CD8-positive, alpha-beta memory T cell (primary cell): ENCODE measurements at places on chromosomes 16 and 17. TPM values are rescaled to one million over a fixed set of nuclear protein-coding genes. Genes with fewer than 3 reads are reported as not detected.

GRCh38 chr16:57694725-57695679 is at the start of gene DRC7:
Gene DRC7, plus strand, starts transcription at chr16:57694806. Its CDS starts 3,144 bp downstream, at chr16:57697950.
- no peaks in the 10 kb centered on the region for H3K27me3 ChIP-seq
- H3K36me3 ChIP-seq = no peaks in the 10 kb centered on the region
- peak within 1 kb of the TSS; percentile 65 for H3K27ac ChIP-seq
- H3K4me3 ChIP-seq = no peak within 1 kb of the TSS

DNA sequence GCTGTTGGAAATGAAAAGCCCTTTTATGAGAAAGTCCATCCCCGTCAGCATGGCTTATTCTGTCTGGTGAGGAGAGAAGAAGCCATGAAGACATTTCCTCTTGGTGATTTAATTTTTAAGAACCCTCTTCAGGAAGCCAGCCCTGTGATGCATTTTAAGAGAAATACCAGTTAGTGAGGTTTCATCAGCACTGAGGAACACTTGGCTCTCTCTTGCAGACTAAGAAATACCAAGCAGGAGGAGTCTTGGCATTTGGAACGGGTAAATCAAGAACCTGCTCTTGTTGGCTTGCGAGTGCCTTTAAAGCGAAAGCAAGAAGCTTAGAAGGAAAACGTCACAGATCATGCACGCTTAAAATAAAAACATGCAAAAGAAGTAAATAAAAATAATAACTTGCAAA is 17.5 kb downstream of the RAB11FIP3 start:
- DNase-seq = no peak
- no peaks in the 10 kb centered on the region for H3K36me3 ChIP-seq
- no peak overlapping the region for H3K4me3 ChIP-seq
- no peaks in the 10 kb centered on the region for H3K4me1 ChIP-seq

GRCh38 chr17:77723071-77723908 is 235.2 kb upstream of the TNRC6C start:
- H3K27me3 ChIP-seq = no peaks in the 10 kb centered on the region
- no peak for DNase-seq
- H3K36me3 ChIP-seq = no peaks in the 10 kb centered on the region

GRCh38 chr16:57809276-57810196 is 7.2 kb upstream of the KIFC3 start:
- H3K27me3 ChIP-seq = no peaks in the 10 kb centered on the region
- H3K27ac ChIP-seq = peak overlapping the region; percentile 78
- peaks cover 33% of the 10 kb centered on the region for H3K4me1 ChIP-seq
- no peaks in the 10 kb centered on the region for H3K36me3 ChIP-seq

DNA sequence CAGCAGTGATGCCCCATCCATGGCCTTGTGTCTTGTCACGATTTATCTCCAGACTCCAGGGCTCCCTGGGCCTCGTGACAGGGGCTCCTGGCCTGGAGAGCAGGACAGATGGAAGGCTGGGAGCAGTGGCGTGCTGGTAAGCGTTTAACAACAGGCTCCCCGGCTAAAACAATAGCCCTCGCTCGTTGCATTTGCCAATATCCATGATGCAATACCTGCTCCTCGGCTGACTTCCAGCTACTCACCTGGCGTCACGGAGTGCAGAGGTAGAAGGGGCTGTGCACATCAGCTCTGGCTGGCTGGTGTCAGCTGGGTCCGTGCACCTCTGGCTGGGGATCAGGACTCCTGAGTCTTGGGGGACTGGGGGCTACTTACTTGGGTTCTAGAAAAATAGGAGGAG is 1.5 kb upstream of the BICDL2 start:
- peaks cover 70% of the 10 kb centered on the region for H3K27me3 ChIP-seq
- H3K27ac ChIP-seq = no peak overlapping the region
- no peak overlapping the region for H3K4me3 ChIP-seq
- H3K36me3 ChIP-seq = no peaks in the 10 kb centered on the region
- peaks cover 11% of the 10 kb centered on the region for H3K4me1 ChIP-seq

DNA sequence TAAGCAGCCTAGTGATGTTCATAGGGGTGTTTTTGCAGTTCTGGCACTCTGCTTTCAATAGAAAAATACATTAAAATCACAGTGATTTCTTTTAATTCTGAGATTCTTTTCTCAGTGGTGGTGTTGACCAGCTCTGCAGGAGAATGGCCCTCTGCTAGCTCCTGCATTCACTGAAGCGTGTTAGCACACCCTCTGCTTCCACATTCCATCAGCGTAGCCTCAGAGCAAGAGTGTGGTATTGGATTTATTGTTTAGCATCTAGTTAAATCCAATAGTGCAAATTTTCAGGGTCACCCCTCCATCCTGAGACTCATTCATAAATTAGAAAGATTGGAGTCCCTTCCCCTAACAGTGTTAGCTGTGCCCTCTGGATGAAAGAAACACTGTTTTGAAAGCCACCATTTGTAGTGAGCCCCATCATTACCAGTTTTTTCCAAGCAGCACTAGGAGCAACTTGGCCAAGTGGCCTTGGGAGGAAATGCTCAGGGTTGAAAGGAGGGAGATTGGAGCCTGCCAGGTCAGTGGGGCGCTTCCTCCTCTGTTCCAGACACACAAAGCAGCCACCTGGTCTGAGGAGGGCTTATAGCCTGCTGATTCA is 45.7 kb downstream of the B9D1 start:
- H3K27ac ChIP-seq = no peak overlapping the region
- H3K36me3 ChIP-seq = no peaks in the 10 kb centered on the region
- H3K4me1 ChIP-seq = no peaks in the 10 kb centered on the region
- H3K27me3 ChIP-seq = no peaks in the 10 kb centered on the region
- H3K4me3 ChIP-seq = no peak overlapping the region
- DNase-seq = no peak

DNA sequence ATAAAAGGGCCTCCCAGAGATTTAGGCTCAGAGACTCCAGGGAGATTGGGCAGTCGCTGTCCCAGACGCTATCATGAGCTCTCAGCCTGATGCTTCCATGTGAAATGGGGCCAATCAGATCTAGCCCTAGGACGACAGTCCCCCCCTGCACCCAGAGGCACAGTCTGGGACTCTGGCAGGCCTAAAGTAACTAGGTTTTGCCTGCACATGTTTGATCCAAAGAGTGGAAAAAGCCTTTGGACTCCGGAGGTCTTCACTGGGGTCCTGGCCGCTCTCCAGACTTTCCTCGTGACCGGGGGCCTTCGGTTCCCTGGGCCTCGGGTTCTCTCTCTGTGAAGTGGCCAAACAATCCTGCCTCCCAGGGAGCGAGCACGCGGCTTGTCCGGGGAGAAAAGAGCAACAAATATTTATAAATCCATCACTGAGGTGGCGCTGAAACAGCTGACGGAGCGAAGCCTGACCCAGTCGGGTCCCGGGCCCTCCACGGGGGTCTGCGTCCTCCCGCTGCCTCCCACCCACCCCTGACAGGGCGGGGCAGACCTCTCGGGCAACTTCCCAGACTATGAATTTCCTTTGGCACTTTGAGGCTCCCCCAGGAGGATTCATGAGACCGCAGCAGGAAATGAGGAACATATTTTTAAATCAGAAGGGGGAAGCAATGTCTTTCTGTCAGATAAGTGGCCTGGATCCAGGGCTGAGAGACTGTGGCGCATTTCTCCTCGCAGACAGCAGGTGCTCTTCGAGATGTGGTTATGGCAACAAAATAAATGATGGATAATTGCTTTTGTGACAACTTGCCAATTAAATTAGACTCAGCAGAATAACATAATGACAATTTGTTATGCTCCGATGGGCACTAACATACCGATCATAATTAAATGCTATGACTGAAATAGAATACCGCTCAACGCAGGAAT is 38.9 kb downstream of the MRPS23 start:
- no peak for DNase-seq
- H3K4me3 ChIP-seq = no peak overlapping the region
- H3K27ac ChIP-seq = no peak overlapping the region
- H3K27me3 ChIP-seq = peaks cover 6% of the 10 kb centered on the region
- no peaks in the 10 kb centered on the region for H3K36me3 ChIP-seq

DNA sequence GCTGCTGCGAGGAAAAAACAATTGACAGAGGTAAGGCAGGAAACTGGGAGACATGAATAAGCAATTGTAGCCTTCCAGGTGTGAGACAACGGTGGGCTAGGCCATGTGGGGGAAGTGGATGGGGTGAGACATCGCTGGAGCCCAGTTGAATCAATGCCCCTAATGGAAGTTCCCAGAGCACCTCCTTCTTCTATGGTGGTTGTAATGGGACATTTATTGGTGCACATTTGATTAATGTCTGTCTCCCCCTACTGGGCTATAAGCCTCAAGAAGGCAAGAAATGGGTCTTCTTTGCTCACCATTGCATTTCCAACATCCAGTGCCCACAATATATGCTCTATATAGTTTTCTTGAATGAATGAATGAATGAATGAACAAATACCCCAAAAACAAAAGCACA is 22.7 kb upstream of the CD300E start:
- no peak overlapping the region for H3K27ac ChIP-seq
- H3K27me3 ChIP-seq = peaks cover 5% of the 10 kb centered on the region
- no peaks in the 10 kb centered on the region for H3K36me3 ChIP-seq

DNA sequence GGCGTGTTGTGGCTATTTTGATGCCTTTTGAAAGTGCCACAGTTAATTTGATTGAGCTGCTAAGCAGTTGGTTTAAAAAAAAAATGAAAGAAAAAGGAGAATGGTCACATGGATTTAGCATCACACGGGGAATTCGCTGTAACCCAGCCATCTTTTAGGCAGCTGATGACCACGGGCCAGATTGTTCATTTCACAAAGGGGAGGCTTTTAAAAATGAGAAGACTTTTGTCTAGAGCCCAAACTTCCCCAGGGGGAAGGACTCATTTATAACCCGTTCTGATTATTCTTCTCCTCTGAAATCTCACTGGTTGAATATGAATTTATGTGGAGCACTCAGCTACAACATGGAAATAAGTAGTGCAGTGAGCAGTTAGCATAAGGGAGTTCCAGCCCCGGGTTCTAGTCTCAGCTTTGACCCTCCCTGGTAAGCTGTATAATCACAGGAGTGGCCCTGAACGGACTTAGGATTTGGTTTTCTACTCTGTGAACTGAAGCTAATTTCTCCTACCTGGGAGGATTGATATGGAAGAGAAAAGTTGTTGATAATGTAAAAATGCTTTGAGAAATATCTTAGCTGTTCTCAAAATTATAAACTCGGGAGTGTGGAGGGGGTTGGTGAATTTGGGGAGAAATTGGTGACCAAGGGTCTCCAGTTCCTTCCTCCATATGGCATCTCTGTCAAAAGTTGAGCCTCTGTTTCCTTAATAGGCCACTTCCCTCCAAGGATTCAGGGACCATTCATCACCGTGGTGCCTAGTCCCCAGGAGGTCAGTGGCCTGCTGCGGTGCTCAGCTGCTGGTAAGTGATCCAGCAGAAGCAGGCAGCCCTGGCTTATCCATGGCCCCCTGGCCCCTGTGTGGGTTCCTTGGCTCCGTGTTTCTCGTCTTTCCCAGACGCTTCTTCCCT is 76.4 kb upstream of the TBX2 start:
- DNase-seq = no peak
- no peak overlapping the region for H3K4me3 ChIP-seq
- no peaks in the 10 kb centered on the region for H3K4me1 ChIP-seq
- H3K36me3 ChIP-seq = no peaks in the 10 kb centered on the region

DNA sequence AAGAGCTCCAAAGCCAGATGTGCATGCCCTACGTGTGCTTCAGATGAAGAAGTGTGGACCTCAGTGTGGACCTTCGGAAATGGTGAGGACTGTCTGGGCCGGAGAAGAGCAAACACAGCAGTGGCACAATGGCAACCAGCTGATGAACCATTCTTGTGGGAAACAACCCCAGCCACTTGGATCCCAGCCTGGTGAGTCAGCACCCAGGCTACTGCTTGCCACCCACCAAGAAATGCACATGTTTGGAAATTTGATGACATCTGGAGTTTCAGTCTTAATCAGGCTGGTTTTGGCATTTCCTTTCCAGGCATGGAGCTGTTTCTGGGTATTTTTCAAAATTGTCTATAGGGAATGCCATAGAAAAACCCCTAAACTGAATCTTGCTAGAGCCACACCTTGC is 42.7 kb downstream of the DYNLRB2 start:
- H3K4me1 ChIP-seq = peaks cover 36% of the 10 kb centered on the region
- DNase-seq = no peak
- no peaks in the 10 kb centered on the region for H3K27me3 ChIP-seq

- H3K27ac ChIP-seq = no peak overlapping the region
- no peaks in the 10 kb centered on the region for H3K36me3 ChIP-seq
- no peak overlapping the region for H3K4me3 ChIP-seq
- no peak for DNase-seq
These were observed 7.3 kb upstream of the SMPD3 start for GRCh38 chr16:68455631-68456030.

- no peak overlapping the region for H3K27ac ChIP-seq
- H3K4me3 ChIP-seq = no peak overlapping the region
- peaks cover 15% of the 10 kb centered on the region for H3K36me3 ChIP-seq
These were observed 53.7 kb downstream of the SF3B3 start for GRCh38 chr16:70577256-70577698.

GRCh38 chr16:80824623-80825364 is 20.4 kb upstream of the CDYL2 start:
- no peak overlapping the region for H3K27ac ChIP-seq
- peak; percentile 23 for DNase-seq
- no peak overlapping the region for H3K4me3 ChIP-seq
- H3K36me3 ChIP-seq = no peaks in the 10 kb centered on the region

The KRT33A gene
- not detected for total RNA-seq

The RASD1 gene
- 1.1 TPM for total RNA-seq

The GRAP gene
- total RNA-seq = 7.9 TPM

The FOXJ1 gene
- total RNA-seq = 0.94 TPM
